Activated CD4-positive, alpha-beta T cell treated with anti-CD3 and anti-CD28 coated beads, Interleukin-2, amount 10 ng/mL, durations not matched to agents 7 days and 5 days (primary cell): ENCODE measurements at places on chromosomes 1 and 21.

- no peak for DNase-seq
Observed at GRCh38 chr1:15246960-15247614, at the start of gene FHAD1. TSS of gene FHAD1 (plus strand) at chr1:15247223. CDS start at chr1:15251785, 4,562 bp downstream.

DNA sequence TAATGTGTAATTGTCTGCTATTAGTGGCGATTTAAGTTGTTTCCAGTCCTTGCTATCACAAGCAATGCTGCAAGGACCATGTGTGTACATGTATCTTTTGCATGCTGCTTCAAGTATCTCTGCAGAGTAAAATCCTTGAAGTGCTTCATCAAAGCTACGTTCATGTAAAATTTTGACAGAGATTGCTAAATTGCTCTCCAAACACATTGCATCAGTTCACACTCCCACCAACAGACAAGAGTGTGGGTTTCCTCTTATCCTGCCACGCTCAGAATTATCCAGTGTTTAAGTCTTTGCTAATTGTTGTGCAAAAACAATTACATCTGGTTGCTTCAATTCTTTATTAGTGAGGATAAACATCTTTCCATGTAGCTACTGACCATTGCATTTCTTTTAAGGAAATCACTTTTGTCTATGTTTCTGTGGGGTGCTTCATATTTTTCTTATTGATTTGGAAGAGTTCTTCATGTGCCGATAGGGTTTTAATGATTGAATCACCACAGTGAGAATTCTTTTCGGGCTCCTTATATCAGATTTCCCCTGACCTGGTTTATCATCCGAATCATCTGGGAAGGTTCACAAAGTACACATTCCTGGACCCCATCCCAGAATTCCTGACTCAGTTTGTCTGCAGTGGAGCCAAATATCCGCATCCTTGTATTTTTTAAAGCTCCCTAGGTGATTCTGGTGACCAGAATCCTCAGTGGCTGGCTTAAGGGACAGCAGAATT lies 56.3 kb upstream of the GALNT2 start:
- no peak for DNase-seq

DNA sequence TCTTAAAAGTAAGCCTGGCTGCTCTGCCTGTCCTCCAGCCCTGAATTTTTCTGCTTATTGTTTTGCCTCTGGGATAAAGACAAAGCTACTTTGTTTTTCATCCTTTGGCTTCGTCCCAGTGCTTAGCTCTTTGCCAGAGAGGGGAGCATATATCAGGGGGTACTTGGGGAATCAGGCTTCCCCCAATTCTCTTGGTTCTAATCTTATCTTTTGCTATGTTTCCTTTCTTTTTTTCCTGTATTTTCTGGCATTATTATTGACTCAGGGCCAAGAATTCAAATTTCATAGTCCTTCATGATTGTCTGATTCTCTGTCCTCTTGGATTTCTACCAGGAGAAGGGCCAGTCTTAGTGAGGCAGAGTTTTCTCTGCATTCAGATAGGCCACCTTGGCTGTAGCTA lies 51.2 kb downstream of the GIPC2 start:
- no peak for DNase-seq

DNA sequence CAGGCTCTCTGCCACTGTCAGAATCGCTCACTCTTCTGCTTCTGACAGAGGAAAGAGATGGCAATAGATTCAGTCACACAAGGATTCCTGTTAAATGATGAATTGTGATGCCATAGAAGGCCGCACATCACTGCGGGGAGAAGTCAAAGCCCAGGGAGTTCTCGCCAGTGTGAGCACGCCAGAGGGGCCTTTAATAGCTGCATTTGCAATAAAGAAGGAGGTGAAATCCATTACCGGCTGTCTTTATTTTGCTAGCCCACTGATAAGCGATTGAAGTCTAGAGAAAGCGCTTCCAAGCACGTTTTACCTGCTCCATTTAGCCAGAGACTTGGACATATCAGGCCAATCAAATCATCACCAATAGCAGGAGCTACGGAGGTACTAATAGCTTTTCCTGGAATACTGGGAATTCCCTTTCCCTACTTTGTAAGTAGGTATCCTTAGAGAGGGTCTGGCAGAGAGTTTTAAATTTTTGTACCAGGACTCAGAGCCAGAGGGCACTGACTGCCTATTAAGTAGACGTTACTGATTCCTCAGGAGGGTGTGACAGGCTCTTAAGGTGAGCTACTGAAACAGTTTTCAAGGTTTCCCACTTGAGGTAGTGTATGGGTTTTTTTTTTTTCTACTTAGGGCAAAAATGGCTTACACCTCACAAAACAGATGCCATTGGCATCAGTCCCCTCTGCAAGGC lies 10.2 kb upstream of the TARBP1 start:
- DNase-seq, result no peak

GRCh38 chr1:207752456-207752998 lies 673 bp downstream of the CD46 start:
- DNase-seq, result peak; percentile 26

- DNase-seq, result no peak
Observed at GRCh38 chr1:35574655-35575415, 1.7 kb downstream of the TFAP2E start.

DNA sequence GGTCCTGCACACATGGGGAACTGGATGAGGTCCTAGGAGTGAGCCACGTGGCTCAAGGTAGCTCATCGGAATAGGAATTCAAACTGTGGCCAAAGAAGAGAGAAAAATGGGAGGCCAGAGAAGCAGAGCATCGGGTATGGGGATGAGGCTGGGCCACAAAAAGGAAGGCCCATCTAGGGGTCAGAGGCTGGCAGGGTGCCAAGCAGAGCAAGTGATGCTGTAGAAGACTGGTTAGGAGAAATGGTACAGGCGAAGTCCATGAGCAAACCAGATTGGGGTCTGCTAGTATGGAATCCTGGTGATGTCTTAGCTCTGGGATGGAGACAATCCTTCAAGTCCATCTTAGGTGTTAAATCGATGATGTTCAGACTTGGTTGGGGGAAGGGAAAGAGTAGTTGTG lies 68.0 kb downstream of the TEX35 start:
- no peak for DNase-seq
